ENCODE measurements at places on chromosomes 3 and 15.

DNA sequence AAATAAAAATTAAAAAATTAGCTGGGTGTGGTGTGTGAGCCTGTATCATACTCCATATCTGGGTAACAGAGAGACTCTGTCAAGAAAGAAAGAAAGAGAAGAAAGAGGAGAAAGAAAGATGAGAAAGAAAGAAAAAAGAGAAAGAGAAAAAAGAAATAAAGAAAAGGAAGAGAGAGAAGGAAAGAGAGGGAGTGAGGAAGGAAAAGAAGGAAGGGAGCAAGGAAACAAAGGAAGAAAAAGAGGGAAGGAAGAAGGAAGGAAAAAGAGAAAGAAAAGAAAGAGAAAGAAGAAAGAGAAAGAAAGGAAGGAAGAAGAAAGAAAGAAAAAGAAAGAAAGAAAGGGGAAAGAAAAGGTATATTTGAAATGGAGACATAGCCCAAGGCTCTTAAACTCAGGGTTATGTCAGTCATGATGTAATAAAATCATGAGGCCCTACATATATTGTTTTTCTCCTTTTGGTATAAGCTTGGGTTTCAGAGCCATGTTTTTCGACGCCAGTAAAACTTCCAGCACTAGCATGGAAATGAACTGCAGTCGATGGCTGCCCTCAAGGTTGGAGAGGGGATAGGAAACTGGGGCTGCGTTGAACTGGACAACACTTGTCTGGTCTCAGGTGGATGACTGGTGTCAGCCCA is 38.0 kb upstream of the RFTN1 start:
- DNase-seq: no peak

DNA sequence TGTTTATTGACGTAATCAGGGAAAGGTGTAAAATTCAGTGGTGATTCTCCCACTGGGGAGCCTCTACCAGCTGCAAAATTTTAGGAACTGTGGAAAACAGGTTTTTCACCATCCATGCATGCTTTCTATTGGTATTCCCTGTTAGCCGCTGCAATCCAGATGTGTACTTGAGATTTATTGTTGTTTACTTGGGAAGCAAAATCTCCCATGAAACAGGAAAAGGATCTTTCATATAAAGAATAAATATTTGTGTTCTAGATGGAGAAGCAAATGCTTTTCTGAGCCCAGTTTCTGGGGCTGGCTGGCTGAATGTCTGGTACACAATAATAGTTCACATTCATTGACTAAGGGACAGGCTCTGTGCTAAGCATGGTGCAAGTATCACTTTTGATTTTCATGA is 144.6 kb upstream of the RASGRP1 start:
- DNase-seq: no peak

DNA sequence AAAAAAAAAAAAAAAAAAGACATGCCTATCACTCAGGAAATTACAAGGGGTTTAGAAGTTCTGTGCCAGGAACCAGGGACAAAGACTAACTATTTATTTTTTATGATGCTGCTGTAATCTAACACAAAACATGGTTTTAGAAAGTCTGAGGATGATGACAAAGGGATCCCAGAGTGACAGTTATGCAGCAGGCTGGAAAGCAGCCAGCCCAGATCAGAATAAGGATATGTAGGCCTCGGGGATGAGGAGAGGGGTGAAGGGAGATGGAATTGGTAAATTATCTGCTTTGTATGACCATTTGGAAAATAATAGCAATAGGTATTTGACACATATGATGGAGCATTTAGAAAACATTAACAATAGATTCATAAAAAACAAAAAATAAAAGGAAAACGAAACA is 34.1 kb upstream of the NMD3 start:
- no peak for DNase-seq

GRCh38 chr3:12193485-12194165 is 34.9 kb upstream of the TIMP4 start:
- peak; percentile 90 for DNase-seq

DNA sequence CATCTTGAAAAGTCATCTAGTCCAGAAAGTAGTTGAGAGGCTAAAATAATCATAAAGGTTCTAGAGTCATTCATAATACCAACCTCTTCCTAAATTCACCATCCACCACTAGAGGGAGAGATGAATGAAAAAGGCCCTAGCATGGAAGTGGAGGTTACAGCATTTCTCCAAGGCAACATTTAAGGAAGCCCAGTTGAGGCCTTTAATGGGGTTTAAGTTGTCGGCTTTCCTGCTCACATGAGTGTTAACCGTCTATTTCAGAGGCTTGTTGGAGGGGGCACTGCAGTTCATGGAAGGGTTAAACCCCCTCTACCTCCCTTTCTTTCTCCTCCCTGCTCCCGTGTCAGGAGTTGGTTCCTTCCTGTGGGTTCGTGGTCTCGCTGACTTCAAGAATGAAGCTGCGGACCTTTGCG is 3.8 kb upstream of the SLCO3A1 start:
- DNase-seq: peak; percentile 37

DNA sequence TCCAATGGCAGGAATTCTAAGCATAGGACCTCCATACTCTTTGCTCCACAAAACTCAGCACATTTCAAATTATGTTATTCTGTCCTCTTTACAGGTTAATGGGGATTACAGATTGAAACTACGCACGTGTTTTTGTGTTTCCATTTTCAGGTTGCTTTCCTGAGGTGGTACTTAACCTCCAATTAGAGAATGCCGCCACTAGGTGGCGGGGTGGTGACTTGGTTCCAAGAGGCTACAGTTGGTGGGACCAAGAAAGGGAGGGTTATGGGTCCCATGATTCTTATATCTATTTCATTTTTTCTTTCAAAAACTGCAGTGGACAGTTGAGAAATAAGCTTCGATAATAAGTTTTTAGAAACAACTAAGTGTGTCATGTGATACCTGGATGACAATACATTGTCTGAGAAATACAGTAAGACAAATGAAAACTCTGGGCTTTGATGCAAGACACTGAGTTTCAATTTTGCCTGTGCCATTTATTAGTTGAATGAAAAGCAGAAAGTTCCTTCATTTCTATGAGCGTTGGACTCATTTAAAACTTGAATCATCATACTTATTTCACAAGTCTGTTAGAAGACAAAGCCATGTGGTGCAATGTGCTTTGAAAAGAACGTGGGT is 539.0 kb downstream of the FGF12 start:
- DNase-seq: peak; percentile 54

- DNase-seq: no peak
These were observed 290.5 kb downstream of the PLCL2 start for GRCh38 chr3:17175187-17175807.

- DNase-seq: no peak
These were observed 610.0 kb upstream of the TBL1XR1 start for GRCh38 chr3:177807150-177807875.

DNA sequence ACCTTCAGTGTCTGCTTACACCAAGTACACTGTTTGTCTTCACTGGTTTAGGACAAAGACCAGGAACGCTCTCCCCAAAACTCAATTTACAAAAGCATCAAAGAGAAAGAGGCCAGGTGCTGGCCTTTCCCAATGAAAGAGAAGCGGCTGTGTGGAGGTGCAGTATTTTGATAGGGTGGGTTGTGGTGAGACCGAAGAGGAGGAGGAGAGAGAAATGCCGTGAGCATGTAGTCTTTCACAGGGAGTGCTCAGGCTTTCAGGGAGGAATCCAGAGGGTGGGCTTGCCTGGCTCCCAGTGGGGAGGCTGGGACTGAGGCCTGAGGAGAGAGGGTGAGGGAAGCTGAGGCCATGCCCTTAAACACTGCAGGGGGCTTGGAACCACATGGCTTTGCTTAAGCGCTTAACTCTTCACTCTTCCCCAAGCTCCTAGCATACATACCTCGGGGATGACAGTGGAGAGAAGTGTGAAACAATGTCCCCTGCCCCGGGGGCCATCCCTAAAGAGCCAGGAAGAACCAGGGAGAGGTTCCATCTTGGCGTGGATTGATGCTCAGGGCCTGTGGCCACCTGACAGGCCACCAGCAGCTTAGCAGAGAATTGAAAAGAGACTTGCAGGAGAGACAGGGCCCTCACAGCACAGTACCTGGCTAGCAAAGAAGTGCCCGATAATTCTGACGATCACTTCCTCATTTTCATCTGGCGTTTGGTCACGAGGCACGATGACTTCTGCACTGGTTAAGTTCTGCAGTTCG is 60.5 kb downstream of the SENP2 start:
- no peak for DNase-seq

DNA sequence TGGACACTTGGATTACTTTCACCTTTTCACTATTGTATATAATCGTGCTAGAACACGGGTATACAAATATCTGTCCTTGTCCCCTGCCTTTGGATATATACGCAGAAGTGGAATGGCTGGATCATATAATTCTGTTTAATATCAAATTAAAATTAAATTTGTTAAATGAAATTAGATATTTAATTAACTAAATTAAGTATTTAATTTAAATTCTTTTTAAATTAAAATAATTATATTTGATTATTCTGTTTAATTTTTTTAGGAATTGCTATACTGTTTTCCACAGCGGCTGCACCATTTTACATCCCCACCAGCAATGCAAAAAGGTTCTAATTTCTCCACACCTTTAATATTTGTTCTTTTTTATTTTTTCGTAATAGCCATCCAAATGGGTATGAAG is 84.3 kb downstream of the DOCK3 start:
- DNase-seq: no peak

DNA sequence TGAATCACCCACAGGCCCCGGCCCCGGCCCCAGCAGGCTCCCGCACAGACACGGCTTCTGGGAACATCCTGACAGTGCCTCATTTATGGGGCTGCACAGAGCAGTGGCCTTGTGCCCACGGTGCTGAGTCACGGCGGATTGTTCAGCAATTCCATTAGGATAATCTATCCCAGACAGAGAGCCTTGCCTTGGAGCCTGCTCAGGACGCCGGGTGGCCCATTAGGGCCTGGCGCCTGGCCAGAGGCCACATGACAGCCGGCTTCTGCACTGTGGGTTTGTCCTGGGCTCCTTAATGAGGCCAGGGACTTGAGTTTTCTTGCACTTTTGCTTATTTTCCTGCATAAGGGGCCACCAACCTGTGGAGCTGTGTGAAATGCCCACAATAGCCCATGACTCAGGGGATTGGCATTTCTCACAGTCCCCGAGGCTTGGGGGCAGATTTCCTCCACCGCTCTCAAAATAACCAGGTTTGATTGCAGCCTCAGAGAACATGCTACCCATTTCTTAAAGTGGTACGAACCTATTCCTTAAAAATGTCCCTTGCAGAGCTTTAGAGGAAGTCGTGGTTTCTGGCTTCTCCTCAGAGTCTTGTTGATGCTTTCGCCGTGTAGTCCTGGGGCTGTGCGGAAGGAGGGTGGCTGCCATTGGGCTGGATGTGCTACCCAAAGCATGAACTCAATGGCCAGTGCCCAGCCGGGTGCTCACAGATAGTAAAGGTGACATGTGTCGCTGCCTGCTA is 19.0 kb downstream of the SYNM start:
- no peak for DNase-seq

DNA sequence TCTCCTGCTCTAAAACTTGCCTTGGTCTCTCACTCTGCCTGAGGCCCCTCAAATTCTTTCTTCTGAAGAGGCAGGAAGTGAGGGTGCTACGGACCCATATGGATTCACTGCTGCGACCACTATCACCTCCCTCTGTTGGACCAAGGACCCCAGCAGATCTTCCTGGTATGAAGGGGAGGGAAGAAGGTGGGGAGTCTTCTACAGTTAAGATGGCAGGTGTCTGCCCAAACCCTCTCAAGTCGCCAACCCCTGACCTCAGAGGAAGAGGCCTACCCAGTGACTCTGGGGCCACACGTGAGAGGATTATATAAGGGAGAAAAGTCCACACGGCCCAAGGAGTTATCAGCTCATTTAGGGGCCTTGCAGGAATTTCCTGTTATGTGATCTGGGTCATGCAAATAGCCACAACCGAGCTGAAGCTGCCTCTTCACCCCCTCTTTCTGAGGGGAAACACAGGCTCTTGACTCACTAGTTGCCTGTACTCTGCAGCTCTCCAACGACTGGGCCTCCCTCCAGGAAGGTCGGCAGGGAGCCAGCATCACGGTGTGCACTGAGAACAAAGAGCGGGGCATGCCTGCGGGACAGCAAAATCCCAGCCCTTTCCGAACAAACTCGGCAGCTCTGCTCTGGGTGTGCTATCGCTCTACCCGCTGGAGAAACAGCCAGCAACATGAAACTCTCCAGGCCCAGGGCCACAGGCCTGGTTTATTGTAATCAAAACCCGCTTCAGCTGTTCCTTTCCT is 116.0 kb downstream of the XXYLT1 start:
- no peak for DNase-seq

DNA sequence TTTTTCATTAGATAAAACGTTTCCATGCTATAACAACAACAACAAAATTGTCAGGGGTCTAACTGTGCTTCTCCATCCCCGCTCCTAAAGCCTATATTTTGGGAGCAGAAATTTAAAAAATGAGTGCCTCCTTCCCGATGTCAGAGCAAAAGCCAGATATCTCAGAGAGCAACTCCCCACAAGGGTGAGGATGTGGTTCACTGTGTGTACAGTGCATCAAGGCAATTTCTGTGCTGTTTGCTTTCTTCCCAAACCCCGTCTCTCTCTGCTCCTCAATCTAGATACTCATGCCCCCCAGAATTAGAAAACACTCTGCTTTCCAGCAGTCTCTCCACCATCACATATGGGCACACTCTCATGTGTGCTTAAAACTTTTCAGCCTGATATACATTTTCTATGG is 76.7 kb upstream of the MBNL1 start:
- peak; percentile 39 for DNase-seq

- DNase-seq: no peak
These were observed 193.3 kb upstream of the CGNL1 start for GRCh38 chr15:57183041-57183440.

DNA sequence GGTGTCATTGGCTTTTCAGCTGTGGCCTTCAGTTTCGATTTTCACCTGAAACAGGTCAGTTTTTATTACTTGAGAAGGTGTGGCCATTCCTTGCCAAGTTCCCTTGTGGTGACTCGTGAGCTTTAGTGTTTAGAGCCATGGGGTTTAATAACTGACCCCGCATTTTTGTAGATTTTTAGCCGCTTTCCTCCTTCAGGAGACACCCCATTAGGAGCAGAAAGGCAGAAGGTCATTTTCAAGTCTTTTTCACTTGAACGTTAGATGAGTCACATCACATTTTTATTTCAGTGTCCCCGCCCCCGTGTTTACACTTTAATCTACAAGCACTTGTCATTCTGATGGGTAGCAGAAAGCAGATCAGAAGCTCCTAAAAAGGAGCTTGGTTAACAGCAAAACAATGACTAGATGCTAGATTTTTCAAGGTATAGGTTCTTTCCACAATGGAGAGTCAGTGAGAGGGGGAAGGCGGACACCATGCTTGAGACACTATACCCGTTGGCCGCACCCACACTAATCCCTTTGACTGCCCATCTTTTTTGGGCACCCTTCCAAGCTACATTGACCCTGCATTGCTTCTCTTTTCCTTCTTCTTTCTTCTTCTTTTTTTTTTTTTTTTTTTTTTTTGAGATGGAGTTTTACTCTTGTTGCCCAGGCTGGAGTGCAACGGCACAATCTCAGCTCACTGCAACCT is 132.7 kb downstream of the GHSR start:
- DNase-seq: no peak

GRCh38 chr15:52765785-52766184 is 24.4 kb downstream of the ONECUT1 start:
- no peak for DNase-seq

- no peak for DNase-seq
These were observed 245.3 kb upstream of the NSMCE3 start for GRCh38 chr15:29514926-29515325.

GRCh38 chr3:188220988-188221818 is 67.2 kb downstream of the LPP start:
- no peak for DNase-seq

- no peak for DNase-seq
These were observed 14.1 kb downstream of the TBC1D21 start for GRCh38 chr15:73887481-73887880.

GRCh38 chr3:197186887-197187588 is 111.4 kb downstream of the DLG1 start:
- peak; percentile 58 for DNase-seq

- DNase-seq: no peak
These were observed 293.0 kb upstream of the ATP11B start for GRCh38 chr3:182500289-182500688.

- no peak for DNase-seq
These were observed 51.1 kb upstream of the POLG start for GRCh38 chr15:89385596-89386331.
